ENCODE measurements at places on chromosomes 12 and 14.

DNA sequence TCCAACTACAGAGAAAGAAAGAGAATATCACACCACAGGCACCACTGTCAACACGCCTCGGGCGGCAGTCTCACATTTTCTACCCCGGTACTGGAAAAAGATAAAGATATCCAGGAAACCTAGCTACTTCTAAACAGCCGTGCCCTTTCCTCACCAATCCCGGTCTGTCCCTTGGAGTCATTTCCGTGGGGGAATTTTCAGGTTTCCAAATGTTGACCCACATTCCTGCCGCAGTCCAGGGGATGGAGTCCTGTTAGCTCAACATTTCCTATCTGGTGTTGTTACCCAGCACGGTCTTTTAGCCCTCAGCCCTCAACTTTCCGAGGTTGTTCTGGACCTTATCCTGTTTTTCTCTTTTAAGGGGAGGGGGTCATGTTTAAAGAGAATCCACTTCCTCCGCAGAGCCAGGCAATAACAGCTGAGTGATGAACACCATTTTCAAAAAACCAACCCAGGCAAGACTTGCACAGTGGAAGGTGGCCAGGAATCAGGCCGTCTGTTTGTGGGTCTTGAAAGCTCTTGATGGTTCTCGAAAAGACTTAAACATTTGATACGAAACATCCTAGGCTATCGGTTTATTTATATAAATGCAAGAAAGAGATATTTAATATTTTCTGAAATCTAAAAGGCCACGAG is 4.6 kb downstream of the SSH1 start:
- no peak for DNase-seq

GRCh38 chr12:86188226-86188625 is 68.0 kb downstream of the MGAT4C start:
- no peak for DNase-seq

DNA sequence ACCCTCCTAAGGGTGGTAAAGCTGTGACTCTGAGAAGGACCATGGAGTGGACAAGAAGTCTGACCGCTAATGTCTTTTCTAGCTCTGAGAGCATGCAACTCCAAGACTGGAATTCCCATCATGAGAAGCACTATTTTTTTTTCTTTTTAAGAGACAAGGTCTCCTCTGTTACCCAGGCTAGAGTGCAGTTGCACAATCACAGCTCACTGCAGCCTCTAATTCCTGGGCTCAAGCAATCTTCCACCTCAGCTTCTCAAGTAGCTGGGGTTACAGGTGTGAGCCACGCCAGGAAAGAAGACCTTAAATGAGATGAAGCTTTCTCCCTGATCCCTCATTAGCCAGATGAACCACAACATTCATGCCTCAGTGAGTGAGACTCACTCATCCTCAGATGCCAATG is 19.2 kb downstream of the VDR start:
- DNase-seq = peak; percentile 37

GRCh38 chr12:102010265-102010994 is 51.4 kb downstream of the WASHC3 start:
- no peak for DNase-seq

- DNase-seq = peak; percentile 26
Measured at GRCh38 chr12:120692524-120693033, 5.6 kb downstream of the MLEC start.

DNA sequence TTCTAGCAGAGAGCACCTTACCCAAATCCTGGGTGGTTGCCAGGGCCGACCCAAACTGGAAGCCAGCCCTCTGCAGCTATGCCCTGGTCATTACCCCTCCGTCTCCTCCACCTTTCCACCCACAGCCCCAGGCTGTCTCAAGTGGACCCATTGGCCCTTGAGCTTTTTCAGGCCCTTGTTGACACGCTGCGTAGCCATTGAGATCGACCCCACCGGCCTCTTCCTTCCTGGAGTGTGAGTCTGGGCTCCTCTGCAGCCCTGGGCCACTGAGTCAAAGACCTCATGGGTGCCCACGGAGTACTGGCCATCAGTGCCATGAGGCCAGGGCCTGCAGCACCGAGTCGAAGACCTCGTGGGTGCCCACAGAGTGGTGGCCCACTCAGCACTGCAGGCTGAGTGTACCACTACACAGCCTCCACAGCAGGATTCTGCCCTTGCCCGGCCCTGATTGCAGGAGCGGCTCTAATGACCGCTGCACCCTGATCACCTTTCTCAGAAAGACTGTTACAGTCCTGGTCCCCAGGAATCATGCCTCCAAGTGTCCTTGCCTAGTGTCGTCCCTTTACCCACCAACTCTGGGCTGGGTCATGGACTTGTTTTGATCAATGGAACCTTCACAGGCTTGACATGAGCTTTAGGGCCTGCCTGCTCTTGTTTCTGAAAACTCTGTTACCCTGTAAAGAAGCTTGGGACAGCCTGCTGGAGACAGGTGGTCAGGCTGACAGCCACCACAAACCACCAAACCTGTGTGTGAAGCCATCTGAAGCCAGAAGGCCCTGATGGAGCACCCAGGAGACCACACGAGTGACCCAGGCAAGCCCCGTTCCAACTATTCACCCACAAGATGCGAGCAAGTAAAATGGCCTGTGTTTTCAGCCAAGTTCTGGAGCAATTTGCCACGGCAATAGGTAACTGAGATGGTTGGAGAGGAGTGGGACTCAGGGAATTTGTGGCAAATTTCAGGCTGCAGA is 39.6 kb upstream of the TRAF3 start:
- DNase-seq = no peak

DNA sequence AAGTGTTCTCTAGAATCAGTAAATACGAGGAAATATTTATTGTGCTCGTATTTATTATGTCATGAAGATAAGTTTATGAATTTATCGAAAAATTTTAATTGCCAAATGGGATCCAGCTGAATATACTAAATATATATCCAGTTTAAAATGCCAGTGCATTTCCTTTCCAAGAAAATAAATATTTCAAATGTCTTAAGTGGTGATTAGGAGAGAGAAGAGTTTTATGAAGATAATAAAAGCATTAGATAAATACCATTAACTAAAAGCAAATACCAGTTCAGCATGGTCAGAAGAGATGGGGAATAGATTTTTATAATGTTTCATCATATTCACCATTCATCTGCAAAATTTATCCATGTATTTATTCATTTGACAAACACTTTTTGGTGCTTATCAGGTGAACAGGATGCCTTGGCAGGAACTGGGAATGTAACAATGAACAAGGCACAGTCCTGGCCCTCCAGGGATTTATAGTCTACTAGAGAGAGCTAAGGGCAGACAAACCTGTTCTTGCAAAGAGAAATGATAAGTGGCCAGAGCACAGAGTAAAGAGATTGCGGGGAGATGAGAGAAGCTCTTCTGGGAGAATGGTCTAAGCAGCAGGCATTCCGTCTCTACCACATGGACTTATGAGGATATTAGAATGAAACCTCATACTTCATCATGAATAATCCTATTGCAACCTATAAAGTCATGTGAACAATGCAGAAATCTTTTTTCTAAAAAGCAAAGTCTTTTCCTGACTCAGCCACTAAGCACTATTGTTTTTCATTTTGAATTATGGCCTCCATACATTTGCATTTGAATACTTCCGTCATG is 143.7 kb upstream of the ABCD2 start:
- no peak for DNase-seq

DNA sequence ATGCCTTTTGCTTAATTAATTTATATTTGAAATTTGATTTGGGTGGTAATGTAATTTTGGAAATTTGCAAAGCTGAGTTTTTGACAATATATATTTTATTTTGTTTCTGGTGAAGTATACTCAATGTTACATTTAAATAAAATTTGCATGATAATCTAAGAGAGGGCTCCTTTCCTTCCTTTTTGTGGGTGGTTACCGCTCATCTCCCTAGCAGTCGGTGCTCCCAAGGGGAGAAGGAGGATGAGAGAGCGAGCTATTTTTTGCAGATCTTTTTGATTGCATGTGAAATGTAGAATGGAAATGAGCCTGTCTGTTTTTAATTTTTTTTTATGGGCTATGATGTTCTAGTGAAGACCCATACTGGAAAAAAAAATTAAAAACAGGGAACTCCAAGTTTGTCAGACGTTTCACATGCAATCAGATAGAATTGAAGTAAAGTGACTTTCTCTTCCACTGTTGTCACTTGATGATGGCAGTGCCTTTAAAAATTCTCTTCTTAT is 39.8 kb downstream of the MSRB3 start:
- DNase-seq = no peak

DNA sequence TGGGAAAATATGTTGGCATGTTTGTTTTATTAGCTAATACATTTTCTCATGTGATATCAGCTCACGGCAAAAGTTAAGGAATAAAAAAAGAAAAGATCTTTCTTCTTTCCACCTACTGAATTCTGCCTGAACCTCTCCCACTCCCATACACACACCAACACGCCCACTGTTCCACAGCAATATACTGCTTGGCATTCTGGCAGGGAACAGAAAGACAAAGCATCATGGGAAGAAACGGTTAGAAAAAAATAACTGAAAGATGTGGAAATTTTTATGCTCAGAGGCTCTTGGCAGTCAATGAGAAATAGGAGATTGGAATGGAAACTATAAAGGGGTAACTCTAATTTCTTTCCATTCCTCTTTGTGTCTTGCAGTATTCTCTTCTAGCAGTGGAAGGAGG is 268.5 kb downstream of the FOXG1 start:
- DNase-seq = no peak

- DNase-seq = peak; percentile 56
Measured at GRCh38 chr14:69713209-69713781, 53.6 kb upstream of the SRSF5 start.

DNA sequence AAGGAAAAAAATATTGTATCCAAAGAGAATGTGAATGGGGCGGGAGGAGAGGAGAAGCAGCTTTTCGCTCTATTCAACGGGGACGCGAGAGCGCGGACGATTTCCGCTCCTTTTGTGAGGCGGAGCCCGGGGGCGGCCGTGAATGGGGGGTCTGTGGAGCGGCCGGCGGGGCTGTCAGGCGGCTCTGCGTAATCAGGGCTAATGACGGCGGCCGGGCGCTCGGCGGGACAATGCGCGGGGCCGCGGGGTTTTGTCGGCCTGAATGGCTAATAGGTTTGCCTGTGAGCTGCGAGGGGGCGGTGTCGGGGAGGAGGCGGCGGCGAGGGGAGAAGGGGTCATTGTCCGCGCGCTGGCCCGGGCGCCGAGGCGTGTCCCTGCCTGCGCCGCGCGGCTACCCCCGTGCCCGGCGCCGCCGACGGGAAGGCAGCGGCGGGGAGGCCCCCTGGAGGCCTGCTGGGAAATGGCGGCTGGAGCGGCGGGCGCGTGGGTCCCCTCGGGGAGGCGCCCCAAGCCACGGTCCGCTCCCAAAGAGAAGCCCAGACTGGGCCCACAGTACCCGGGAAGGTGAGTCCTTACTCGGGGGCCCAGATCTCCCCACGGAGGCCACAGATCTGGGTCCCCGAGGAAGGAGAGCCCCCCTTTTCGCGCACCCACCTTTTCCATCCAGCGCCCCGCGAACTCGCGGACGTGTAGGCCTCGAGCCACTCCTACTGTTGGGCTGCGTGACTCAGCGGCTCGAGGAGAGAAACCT is 6.0 kb downstream of the SIX6 start:
- peak; percentile 41 for DNase-seq

DNA sequence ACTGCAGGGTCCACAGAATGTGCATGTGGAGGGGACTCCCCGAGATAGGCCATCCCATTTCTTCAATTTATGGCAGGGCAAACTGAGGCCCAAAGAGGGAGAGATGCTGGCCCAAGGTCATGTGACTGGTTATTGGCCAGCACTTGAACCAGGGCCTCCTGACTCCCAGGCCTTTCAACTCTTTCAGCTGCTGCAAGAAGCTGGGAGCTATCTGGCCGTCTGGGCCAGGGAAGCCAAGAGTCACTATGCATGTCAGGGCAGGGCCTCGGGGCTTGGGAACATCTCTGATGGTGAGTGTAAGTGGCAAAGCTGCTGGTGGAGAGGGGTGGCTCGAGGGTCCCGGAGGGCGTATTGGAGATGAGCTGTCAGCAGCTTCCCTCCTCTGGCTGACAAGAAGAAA is 9.5 kb upstream of the LTBP2 start:
- DNase-seq = no peak

- DNase-seq = no peak
Measured at GRCh38 chr14:27040552-27040951, 442.7 kb upstream of the NOVA1 start.

- no peak for DNase-seq
Measured at GRCh38 chr12:100249941-100250340, 16.9 kb downstream of the DEPDC4 start.

- DNase-seq = no peak
Measured at GRCh38 chr12:66066137-66066928, 64.2 kb downstream of the LLPH start.

- DNase-seq = no peak
Measured at GRCh38 chr14:32940066-32940651, 1.5 kb downstream of the NPAS3 start.

- no peak for DNase-seq
Measured at GRCh38 chr14:89378119-89378518, 38.9 kb downstream of the FOXN3 start.

- DNase-seq = no peak
Measured at GRCh38 chr12:102601621-102602020, 121.3 kb upstream of the IGF1 start.

GRCh38 chr14:33990790-33991189 is 39.9 kb upstream of the EGLN3 start:
- DNase-seq = no peak

DNA sequence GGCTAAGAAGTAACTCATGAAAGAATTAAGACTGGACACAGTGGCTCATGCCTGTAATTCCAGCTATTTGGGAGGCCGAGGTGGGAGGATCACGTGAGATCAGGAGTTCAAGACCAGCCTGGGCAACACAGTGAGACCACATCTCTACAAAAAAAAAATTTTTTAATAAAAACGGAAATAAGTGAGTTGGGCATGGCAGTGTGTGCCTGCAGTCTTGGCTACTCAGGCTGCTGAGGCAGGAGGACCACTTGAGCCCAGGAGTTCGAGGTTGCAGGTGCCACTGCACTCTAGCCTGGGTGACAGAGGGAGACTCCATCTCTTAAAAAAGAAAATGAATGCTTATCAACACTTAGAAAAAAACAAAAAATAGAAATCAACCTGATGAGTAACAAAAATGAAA is 117.7 kb downstream of the CALM1 start:
- DNase-seq = no peak

GRCh38 chr14:91115986-91116770 is 2.3 kb downstream of the DGLUCY start:
- DNase-seq = peak; percentile 65

GRCh38 chr12:90281154-90281868 is 572.7 kb upstream of the ATP2B1 start:
- no peak for DNase-seq

- no peak for DNase-seq
Measured at GRCh38 chr14:50607181-50607580, 47.2 kb downstream of the ATL1 start.

All from small intestine (tissue), 16 donors.